Stimulated activated CD8-positive, alpha-beta memory T cell treated with anti-CD3 and anti-CD28 coated beads, Interleukin-7, amount 100 ng/mL, for 24 hours (primary cell): ENCODE measurements at places on chromosomes 3 and 15.

DNA sequence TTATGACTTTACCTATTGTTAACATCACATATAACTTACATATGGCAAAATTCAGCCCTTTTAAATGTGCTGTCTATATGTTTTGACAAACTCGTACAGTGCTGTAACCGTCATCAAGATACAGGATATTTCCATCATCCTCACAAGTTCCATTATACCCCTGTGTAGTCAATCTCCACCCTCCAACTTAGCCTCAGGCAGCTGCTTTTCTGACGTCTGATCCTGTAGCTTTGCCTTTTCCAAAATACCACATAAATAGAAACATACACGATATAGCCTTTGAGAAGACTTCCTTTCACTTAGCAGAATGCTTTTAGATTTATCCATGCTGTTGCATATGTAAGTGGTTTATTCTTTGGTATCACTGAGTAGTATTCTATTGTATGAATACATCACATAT is 47.1 kb downstream of the SLC12A1 start:
- DNase-seq = no peak

- DNase-seq = no peak
Observed at GRCh38 chr3:150177673-150178381, 207.1 kb upstream of the PFN2 start.

- no peak for DNase-seq
Observed at GRCh38 chr3:120646771-120647432, 35.1 kb downstream of the HGD start.

DNA sequence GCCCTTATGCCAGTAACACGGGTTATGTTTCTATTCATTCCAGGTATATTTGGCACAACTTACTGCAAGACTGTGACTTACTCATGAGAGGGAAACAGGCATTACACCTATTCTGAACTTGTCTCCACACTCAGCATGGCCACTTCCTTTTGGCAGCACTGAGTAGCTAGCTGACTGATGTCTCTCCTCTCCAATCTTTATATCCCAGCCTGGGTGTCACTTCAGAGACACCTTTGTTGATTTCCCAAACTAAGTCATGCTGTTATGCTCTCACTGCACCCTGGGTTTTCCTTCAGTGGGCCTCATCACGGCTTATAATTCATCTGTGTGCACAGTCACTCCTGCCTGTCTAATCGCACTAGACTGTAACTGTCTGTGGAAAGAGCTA is 114.8 kb downstream of the MYLK start:
- no peak for DNase-seq

- no peak for DNase-seq
Observed at GRCh38 chr3:54353546-54353945, 231.2 kb downstream of the CACNA2D3 start.
